ENCODE measurements at places on chromosomes 12 and 14. TPM values are rescaled to one million over a fixed set of nuclear protein-coding genes. Genes with fewer than 3 reads are reported as not detected.
A peak's percentile ranks its signal among the peaks of the same experiment; 100 is the strongest.

Gene LIN7A
- total RNA-seq = 21.7 TPM

DNA sequence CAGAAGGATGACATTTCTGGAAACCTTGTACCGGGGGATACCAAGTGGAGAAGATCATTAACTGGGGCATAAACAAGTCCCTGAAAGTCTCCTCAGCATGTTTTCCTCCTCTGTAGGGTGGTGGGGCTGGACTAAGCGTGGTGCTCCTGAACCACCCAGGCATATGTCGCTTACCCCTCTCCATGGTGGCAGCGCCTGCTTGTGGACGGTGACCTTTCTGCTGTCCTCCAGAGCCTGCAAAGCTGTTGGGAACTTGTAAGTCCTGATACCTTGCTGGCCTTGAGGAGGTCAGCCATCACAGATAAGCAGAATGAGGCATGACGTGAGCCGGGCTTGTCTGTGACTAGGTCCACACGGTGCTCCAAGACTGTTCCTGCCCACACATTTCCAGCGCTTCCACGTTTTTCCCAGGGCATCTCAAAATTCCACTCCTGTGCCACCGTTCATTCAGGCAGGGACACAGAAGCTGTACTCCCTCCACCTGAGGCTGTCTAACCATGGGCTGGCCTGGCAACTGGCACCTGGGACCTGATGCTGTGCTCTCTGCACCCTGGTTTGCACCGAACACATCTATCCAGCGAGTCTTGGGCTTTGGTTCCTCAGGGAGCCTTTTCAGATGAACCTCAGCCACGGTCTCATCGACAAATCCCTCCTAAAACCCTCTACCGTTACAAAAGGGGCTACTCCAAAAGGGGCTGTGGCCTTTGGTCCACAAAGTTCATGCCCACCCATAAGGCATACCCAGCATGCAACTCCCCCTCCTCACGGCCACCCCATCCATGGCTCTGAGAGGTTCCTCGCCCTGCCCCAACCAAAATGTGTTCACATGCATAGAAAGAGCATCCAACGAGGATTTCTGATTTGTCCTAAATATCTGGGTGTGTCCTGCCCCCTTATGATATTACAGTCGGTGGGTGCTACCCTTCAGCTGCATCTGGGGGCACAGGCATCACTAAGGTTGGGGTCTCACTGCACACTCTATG lies 199.6 kb upstream of the DIO3 start:
- no peak for DNase-seq

DNA sequence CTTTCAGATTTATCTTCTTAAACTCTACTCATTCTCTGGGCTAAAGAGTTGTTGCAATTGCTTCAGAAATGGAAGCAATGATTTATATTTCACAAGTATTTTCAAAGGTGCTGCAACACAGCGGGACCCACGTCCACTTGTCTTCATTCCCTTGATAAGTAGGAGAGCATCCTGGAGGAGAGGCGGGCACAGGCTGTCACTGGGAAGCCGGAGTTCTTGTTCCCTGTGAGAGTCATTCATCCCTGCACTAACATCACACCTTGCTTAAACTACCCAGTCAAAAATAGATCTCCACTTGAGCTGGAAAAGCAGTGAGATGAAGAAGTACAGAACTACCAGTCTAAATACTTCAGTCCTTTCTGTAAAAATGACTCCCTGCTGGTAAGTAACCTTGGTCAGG lies 160.5 kb upstream of the RASSF8 start:
- DNase-seq = no peak

Gene GZMH
- 1.2 TPM for total RNA-seq

- no peak for DNase-seq
These were observed 15.4 kb downstream of the GSC start for GRCh38 chr14:94754391-94754942.

Gene GNG2
- total RNA-seq = 42.3 TPM

Gene ALDH1L2
- 6.8 TPM for total RNA-seq

DNA sequence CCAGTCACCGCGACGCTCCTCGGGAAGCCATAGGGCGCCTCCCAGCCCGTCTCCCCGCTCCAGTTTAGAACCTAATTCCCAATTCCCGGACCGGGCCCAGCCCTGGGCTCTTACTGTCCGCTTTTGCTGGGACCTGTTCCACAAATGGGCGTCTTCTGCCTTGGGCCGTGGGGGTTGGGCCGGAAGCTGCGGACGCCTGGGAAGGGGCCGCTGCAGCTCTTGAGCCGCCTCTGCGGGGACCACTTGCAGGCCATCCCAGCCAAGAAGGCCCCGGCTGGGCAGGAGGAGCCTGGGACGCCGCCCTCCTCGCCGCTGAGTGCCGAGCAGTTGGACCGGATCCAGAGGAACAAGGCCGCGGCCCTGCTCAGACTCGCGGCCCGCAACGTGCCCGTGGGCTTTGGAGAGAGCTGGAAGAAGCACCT lies 797 bp downstream of the UNG start:
- peak; percentile 88 for DNase-seq

DNA sequence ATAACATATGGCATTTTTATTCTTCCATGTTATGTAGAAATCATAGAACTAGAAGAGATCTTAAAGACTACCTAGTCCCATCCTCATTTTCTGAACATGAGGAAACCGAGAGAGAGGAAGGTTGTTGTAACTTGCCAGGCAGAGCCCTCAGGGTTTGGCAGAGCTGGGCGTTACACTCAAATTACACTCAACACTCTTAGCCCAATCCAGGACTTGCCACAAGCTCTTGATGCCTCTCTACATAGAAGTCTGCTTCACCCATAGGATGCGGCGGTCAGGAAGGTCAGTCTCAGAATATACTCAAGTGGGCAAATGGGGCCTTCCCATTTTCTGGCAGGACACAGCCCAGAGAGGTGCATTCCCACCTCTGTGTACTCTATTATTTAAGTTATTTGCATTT lies 208.1 kb downstream of the ZFP36L1 start:
- no peak for DNase-seq

DNA sequence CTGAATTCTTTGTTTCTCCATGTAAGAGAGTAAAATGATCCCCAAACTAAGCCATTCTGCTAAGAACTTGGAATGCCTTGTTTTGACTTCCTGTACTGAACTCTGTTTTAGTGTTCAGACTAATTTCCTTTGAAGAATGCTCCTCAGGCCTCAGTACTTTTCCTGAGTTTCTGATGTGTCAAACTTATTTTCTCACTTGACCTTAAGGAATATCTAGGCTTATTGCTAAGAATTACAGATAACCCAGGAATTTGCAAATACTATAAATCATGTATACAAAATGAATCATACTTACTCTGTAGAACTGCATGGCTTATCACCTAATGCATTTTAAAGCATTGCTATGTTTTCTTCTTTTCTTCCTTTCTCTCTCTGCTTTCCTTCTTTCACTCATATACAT lies 93.1 kb upstream of the PKP2 start:
- DNase-seq = no peak

GRCh38 chr14:80636071-80636470 lies 305.5 kb downstream of the CEP128 start:
- no peak for DNase-seq

Gene PRH1
- 92.5 TPM for total RNA-seq

Gene CBX5
- total RNA-seq = 78.3 TPM

Gene NID2
- 116 TPM for total RNA-seq
